Lower lobe of right lung (tissue), 2 donors: ENCODE measurements at places on chromosomes 1 and 21. TPM values are rescaled to one million over a fixed set of nuclear protein-coding genes. Genes with fewer than 3 reads are reported as not detected.
A peak's percentile ranks its signal among the peaks of the same experiment; 100 is the strongest.

- no peak for DNase-seq
Measured at GRCh38 chr1:193580419-193580818, 394.0 kb upstream of the B3GALT2 start.

- no peak for DNase-seq
Measured at GRCh38 chr21:36089946-36090345, 20.1 kb downstream of the CBR1 start.

The CD247 gene
- 8.7 TPM for total RNA-seq

DNA sequence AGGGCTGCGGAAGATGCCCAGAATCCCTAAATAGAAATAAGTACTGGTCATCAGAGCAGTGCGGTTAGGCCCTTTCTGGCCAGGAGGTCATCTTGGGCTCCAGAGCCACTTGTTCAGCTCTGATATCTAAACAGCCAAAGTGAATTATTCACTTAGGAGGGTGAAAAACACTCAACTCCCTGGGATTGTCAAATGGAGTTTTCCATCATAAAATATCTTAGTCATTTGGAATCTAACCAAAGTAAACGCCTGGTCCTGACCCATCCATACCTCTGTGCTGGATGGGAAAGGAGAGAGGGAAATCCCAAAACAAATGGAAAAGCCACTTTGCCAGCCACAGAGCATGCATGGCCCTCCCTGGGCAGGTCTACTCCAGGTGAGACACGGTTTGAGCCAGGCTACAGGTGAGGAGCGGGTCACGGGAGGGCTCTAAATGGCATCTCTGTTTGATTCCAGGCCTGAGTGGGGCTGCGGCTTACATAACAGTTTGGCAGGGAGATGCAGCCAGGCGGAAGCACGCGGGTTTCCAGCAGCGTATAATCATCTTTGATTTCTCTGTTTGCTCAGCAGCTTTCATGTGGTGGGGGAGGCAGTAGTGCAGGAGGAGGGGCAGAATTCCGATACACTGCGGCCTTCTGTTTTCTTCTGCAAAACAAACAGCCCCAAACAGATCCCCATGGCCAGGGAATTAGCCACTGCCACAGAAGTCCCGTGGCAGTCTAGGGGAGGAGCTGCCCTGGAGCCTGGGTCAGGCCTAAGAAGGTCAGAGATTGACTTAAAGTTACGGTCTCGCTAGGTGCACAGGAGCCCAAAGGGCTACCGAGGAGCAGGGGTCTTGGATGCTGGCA, 59.1 kb upstream of the ZNF648 start:
- DNase-seq: peak; percentile 62

GRCh38 chr1:8238141-8239038, 79.5 kb upstream of the SLC45A1 start:
- no peak for DNase-seq

The LCE2A gene
- total RNA-seq: not detected

The PKLR gene
- total RNA-seq: not detected

GRCh38 chr1:235675152-235675890, 25.7 kb upstream of the GNG4 start:
- no peak for DNase-seq

- DNase-seq: no peak
Measured at GRCh38 chr1:152347116-152347728, 12.6 kb downstream of the FLG2 start.

DNA sequence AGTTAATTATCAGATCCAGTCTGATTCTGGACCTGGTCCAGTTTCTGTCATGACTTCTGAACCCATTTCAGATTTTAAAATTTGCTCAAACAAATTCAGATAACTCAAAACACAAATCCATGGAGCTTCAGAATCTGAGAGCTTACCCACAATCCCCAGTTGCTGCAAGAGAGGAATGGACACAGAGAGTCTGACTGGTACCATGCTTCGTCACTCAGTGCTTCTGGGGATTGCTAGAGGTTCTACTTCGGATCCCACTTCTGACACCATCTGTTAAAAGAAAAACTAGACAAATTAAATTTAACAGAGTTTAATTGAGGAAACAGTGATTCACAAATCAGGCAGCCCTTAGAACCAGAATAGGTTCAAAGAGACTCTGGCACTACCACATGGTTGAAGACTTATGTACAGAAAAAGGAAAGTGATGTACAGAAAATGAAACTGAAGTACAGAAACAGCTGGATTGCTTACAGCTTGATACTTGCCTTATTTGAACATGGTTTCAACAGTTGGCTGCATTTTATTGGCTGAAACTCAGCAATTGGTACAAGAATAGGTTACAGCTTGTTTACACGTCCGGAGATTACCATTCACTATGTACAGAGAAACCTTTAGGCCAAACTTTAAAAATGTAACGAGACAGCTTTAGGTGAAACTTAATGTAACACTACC, 60.7 kb upstream of the TEKT2 start:
- DNase-seq: no peak

DNA sequence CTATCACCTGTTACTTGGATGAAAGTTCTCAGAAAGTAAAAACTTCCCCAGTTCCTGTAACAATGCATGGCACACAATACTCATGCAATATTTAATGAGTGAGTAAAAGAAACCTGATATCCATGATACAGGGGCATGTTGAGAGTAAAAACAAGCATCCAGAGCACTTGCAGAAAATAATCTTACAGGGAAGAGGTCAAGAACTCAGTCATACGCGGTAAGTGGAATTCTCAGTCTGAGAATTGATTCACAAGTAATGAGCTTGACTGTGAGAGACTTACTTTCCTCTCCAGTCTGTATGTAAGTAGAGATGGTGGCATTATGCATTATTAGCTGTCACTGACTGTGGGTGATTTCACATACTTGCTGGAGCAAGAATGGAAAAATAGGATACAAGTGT, 976.9 kb downstream of the BRINP3 start:
- no peak for DNase-seq

DNA sequence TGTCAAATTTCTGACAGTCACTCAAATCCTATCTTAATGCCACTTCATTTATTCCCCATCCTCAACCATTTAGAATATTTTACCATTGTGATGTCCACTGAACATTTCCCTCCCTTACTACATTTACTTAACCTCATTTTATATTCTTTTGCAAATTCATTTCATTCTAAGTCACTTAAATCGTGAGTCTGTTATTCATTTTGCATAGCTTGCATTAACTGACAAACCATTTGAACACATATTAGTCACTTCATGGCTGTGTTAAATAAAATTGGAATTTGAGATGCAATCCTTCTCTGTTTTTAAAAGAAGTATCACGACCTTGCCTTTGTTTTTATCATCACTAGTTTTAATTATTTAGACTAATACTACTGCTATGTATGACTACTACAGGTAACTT, 199.4 kb upstream of the COL11A1 start:
- DNase-seq: no peak

GRCh38 chr1:94552071-94552586, 10.6 kb upstream of the F3 start:
- peak; percentile 75 for DNase-seq

DNA sequence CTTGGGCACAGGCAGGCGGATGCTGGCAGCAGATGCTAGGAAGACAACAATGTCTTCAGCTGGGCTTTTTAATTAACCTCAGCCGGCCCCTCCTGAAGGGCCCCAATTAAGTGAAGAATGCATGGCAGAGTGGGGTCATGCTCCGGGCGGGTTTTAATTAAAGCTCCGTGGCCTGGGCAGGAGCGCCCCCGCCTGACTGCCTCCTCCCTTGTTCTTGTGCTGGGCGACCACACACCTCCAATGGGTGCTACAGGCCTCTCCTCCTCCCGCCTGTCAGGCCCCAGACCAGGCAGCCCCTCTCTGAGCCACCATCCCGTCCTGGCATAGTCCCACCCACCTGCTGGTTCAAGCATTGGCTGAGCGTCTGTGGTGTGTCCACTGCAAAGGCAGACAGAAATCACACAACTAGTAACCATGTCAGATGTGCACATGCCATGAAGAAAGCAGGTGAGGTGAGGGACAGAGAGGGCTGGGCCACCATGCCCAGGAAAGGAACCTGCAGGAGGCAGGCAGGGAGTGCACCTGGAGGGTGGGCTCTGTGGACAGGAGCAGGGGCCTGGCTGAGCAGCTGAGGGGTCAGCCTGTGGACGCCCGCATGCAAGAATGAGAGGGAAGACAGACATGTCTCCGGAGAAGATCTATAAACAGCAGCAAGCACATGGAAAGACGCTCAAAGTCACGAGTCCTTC, 8.5 kb upstream of the ARF1 start:
- peak; percentile 52 for DNase-seq

DNA sequence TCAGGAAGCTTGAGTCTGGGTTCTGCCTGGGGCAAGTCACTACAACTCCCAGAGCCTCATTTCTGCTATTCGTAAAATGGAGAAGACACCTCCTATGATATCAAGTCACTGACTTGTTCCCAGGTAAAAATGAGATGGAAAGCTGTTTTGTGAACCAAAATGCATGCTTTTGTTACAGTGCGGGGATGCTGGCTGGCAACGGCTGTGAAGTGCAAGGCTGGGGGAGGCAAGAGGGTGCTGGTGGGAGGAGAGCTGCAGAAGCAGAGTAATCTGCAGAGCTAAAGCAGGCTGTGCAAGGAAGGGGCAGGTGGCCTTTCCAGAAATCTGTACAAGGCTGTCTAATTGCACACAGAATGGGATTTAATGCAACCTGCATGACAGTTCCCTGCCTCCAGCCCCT, 150.9 kb downstream of the CNIH3 start:
- no peak for DNase-seq

The HSPB7 gene
- total RNA-seq: 4.9 TPM

The PPFIA4 gene
- total RNA-seq: 1.3 TPM

DNA sequence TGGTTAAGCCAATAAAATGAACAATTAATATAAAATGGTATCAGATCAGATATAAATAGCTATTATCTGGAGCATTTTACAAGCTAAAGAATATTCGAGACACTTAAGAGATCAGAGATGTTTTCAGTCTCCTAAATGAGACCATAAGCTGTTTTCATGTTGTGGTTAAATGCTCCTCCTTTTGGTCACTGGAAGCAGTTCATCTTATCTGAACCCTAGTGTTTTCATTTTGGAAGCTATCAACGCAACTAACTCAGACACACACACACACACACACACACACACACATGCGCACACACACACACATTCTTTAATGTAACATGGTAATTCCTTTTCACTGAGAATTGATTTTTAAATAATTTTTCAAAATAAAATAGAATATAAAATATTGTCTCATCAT, 10.0 kb upstream of the LRRC8C start:
- DNase-seq: no peak

- peak; percentile 50 for DNase-seq
Measured at GRCh38 chr1:7745783-7746182, 25.3 kb upstream of the VAMP3 start.

DNA sequence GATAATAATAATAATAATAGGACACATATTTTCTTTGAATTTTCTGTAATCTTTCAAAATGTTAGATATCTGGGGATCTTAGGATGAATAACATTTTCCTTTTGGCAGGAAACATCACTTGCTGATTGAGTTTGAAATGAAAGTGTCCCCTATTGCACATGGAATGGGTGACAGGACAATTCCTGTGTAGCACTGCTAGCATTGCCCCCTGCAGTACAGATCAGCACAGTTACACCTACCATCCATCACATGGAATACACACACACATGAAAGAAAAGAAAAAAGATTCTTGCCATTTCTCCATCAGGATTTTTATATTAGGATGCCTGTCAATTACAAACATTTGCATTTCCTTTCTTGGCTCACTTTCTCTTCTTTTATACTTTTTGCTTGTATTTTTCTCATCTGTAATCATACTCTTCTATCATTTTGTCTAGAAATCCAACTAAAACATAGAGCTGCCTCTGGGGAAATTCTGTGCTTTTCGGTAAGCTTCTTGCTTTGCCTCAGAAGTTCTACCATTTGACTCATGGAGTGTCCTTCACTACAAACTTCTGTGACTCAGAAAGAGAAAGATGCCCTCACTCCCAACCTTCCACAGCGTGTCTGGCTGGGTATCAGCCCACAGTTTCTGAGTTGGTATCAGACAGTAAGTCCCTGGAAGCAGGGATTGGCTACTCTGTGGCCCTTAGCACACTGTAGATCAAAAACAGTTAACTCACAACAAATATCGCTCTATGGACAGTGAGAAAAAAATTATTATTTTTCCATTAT, 641.2 kb downstream of the PTPRC start:
- DNase-seq: no peak

DNA sequence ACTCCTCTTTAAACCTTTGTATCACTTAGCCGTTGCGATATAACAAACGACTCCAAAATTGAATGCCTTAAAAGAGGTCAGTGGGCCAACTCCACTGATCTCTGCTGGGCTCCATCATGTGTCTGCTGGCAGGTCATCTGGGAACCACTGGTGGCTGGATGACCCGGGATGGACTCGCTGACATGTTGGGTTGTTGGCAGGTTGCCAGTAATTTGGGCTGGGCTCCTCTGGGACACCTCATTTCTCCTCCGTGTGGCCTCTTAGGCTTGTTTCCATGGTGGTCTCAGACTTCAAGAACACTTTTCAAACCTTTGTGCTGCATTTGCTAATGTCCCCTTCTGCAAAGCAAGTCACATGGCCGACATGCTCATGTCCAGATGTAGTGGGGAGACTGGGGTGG, 139.3 kb upstream of the POU3F1 start:
- DNase-seq: no peak

DNA sequence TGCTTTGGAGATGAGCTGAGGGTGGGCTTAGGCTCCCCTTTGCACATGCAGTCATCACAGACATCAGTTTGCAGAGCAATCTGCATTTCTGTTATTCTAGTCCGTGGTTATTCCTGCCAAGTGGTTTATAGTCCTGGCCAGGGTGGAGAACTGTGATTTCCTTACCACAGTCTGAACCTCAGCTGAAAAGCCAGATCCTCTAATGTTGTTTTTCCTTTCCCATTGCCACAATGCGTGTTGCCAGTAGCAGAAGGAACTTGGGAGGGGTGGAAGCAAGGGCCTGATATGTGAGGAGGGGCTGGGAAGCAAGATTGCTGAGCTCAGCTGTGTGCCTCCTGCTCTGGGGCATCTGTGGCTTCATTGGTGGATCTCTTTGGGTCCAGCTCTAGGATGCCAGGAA, 18.0 kb upstream of the ST3GAL3 start:
- no peak for DNase-seq

DNA sequence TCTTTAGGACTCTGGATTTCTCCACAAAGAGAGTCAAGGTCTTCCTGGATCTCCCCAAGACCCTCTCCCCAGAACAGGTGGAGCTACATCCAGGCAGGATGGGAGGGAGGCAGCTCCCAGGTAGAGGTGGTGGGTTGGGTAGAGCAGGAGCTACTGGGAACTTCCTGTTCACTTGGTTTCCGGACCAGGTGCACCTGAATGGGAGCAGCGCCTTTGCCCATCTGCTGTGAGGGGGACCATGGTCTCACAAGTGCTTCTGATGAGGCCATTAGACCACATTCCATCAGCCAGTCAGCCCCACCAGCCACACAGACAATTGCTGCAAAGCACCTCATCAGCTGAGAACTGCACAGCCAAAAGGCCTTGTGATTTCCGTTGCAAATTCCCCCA, 188.8 kb downstream of the MATN1 start:
- DNase-seq: no peak

GRCh38 chr1:58500043-58500442, 46.5 kb downstream of the OMA1 start:
- no peak for DNase-seq

- no peak for DNase-seq
Measured at GRCh38 chr1:112557385-112557784, 48.6 kb downstream of the WNT2B start.

- DNase-seq: no peak
Measured at GRCh38 chr21:14957836-14958235, 107.0 kb downstream of the NRIP1 start.
